Liver (tissue), 10 donors: ENCODE measurements at places on chromosomes 13 and 19. TPM values are rescaled to one million over a fixed set of nuclear protein-coding genes. Genes with fewer than 3 reads are reported as not detected.

The CYSLTR2 gene
- 0.14 TPM for polyA plus RNA-seq

DNA sequence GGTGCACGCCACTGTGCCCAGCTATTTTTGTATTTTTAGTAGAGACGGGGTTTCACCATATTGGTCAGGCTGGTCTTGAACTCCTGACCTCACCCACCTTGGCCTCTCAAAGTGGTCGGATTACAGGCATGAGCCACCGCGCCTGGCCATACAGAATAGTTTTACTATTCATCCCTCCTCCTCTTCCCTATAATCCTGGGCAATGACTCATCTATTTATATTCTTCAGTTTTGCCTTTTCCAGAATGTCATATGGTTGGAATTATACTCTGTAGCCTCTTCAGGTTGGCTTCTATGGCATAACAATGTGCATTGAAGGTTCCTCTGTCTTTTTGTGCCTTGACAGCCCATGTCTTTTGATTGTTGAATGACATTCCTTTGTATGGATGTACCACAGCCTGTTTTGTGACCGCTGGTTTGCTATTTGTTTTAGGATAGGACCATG lies 22.2 kb upstream of the LRP3 start:
- DNase-seq: no peak

GRCh38 chr19:12047868-12048267 lies 4.9 kb downstream of the ZNF878 start:
- DNase-seq: no peak

GRCh38 chr19:51676566-51677083 lies 16.5 kb upstream of the SPACA6 start:
- DNase-seq: no peak
